Thoracic aorta (tissue), 2 donors: ENCODE measurements at places on chromosomes 11 and 22.
A peak's percentile ranks its signal among the peaks of the same experiment; 100 is the strongest.

DNA sequence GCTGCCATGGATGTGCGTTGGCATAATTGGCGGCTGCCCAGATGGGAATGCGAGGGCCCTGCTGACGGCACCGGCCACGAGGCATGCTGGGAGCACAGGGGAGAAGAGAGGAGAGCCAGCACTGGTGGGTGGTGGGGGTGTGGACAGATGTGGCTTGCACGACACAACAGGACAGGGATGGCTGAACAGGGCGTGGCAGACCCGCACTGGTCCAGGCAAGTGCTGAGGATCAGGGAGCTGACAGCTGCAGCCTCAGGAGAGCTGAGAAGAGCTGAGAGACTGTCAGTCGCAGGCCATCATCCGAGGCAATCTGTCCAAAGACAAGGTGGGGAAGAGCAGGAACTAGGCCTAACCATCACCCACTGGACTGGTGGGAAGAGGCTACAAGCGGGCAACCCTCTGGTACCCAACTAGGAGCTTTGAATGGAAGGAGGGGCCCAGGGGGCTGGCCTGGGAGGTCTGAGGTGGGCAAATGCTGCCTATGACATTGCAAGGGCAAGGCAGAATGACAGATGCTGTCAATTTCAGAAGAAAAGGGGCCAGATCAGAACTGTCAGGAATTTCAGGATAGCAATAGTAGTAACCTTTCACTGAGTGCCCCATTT, 2.4 kb downstream of the GNB1L start:
- DNase-seq = no peak

- DNase-seq = no peak
Measured at GRCh38 chr22:47084226-47084625, 321.8 kb downstream of the TBC1D22A start.

- no peak for DNase-seq
Measured at GRCh38 chr11:27420722-27421572, 51.6 kb downstream of the LGR4 start.

GRCh38 chr11:128714123-128714522, 20.3 kb downstream of the FLI1 start:
- no peak for DNase-seq

DNA sequence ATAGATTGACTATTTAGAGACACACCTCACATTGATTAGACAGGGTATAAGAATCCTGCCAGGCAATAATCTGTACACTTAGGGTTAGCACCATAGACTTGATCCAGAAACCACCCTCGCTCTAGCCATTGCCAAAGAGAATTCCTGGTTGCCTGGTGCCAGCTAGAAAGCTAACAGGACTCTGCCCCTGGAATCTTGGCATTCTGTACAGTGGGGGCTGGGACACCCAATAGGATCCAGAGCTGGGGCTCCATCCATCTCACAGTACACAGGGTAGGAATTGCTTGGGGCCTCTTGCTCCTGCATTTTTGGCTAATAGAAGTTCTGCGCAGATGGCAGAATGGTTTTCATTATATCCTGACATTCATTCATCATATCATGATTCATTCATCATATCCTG, 3.0 kb upstream of the APLNR start:
- DNase-seq = no peak

GRCh38 chr11:85867751-85868150, 12.6 kb downstream of the CCDC83 start:
- DNase-seq = no peak

- no peak for DNase-seq
Measured at GRCh38 chr11:23539556-23539955, 679.3 kb upstream of the CCDC179 start.

- DNase-seq = no peak
Measured at GRCh38 chr22:30728826-30729225, 34.2 kb downstream of the OSBP2 start.

GRCh38 chr11:1978720-1979473, 18.7 kb downstream of the H19 start:
- DNase-seq = no peak

- DNase-seq = peak; percentile 71
Measured at GRCh38 chr11:14373941-14374646, 15.1 kb upstream of the RRAS2 start.

DNA sequence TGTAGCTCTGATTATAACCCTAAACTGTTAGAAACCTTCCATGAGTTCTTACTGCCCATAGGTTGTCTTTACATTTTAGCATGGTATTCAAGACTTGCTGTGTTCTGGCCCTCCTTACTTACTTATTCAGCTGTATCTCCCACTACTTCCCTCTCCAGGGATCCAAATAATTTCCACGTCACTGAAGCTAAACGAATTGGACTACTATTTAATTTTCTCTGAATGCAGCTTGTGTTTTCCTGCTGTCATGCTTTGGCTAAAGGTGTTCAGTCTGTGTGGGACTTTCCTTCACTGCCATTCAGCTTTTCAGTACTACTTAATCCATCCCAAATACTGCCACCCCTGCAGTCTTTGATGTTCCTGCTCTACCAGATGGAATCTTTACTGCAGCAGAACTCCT, 88.3 kb downstream of the UVRAG start:
- no peak for DNase-seq

GRCh38 chr22:26318975-26319374, 110.1 kb upstream of the ASPHD2 start:
- no peak for DNase-seq

DNA sequence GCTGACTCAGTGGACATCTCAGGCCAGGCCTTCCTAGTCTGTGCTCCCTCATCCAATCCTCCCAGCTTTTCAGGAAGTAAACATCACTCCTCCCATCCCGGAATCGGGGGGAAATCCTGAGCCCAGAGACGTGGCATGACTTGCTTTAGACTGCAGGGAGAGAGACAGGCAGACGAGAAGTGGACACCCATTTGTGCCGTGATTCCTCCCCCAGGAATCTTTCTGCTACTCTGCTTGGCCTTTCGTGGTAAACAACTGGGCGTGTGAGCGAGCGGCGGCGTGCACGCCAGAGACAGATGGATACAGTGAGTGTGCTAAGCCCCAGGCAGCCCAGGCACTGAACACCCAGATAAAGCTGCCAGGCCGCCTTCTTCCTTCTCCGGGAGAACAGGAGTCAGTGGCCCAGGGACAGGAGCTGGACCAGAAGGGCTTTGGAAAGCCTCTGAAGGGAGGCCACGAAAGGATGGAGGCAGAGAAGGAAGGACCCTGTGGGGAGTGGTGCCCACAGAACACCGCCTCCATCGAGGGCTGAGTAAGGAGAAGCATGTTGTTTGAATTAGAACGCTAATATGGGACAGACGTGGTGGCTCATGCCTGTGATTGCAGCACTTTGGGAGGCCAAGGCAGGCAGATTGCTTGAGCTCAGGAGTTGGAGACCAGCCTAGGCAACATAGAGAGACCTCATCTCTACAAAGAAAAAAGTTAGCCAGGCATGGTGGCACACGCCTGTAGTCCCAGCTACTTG, 53.0 kb upstream of the PRR5 start:
- DNase-seq = no peak

GRCh38 chr11:119676461-119677020, 52.5 kb downstream of the NECTIN1 start:
- DNase-seq = no peak

- DNase-seq = no peak
Measured at GRCh38 chr22:41286639-41287091, 678 bp upstream of the RANGAP1 start.

DNA sequence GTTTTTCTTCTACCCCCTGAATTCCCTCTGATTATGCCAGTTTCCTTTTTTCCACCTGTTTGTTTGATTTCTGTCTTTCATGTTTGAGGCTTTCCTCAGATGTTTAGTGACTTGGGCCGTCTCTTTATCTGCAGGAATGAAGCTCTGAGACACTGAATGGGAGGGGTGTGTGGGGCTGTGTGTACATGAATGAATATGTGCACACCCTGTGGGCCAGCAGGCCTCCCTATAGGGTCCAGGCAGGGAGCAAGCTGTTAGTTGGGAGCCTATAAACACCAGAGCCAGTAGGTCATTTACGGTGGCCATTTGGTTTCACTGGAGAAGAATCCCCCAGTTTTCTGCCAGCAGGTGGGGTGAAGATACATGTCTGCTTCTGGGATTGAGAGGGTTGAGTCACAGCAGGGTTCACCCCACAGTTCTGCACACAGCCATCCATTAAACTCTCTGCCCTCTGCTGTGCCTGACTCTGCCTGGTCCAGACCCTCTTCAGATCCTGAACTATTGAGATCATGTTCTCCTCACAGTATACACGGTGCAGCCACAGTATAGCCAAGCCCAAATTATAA, 34.8 kb downstream of the BARX2 start:
- DNase-seq = no peak

GRCh38 chr11:73781303-73781702, 6.4 kb upstream of the MRPL48 start:
- DNase-seq = no peak

- no peak for DNase-seq
Measured at GRCh38 chr11:5234381-5234834, at the start of gene HBD. Gene HBD, minus strand, starts transcription at chr11:5234483. Its CDS starts 50 bp downstream, at chr11:5234433.

GRCh38 chr11:94776351-94777321, 8.5 kb downstream of the AMOTL1 start:
- no peak for DNase-seq

DNA sequence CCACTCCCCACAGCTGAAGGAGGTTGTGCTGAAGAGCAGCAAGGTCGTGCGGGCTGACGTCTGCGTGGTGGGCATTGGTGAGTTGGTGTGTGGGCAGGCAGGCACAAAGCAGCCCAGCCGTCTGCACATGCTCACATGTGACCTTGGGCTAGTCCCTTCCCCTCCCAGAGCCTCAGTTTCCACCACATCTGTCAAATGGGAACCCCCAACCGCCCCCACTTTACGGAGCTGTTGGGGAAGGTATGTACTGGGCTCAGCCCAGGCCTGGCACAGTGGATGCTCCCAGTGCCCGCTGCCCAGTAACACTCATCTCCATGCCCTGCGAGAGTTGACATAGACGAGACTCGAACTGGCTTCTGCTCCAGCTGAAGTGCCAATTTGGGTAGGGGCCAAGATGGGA, 5.1 kb upstream of the LZTR1 start:
- DNase-seq = no peak

DNA sequence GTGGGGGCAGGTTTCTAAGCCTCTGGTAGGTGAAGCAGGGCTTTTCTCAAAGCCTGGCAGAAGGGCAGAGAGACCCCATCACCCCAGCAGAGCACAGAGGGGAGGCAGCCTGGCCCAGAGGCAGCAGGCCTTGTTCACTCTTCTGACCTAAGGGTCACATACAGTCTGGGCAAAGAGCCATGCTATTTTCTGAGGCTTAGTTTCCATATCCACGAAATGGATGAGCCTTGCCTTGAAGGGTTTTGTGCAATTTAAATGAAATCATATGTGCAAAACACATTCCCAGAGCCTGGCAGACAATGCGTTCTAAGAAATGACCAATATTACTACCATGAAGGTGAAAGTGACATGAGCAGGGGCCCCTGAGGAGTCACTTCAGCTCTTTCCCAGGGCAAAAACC, 44.5 kb downstream of the HIRA start:
- DNase-seq = no peak

DNA sequence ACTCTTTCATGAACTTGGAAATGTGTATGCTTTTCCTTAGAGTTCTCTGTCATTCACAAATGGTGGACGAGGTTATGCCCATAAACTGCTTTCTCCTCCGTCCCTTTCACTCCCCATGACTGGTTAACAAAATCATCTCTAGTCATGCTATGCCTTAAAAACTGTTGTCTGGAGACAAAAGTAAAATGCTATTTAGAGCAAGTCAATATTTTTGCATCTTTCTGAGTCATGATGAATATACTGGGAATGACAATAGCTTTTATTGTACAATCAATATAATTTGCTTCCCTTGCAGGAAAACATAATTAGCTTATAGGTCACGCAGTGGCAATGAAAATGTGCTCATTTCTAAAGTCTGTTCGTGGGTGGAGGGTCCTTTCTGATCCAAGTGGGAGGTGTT, 216.7 kb upstream of the SORL1-AS1 start:
- DNase-seq = no peak

DNA sequence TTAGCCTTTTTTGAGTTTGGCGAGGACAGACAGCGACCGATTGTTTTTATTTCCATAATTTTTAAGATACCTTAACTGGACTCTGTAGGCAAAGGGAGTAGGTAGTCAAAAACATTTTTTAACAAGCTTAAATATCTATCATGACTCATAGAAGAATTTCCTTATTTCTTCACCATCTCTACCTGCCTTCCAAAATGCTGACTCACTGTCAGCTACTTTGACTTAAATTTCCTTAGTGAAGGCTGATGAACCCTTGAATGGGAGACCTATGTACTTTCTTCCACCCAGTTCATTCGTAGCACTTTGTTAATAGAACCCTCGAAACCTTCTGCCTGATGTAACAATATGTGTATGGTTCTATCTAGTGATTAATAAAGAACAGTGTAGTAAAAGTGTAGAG, 1.1 kb upstream of the MTMR2 start:
- no peak for DNase-seq
